ENCODE measurements at places on chromosomes 12 and 14. TPM values are rescaled to one million over a fixed set of nuclear protein-coding genes. Genes with fewer than 3 reads are reported as not detected.

SLC5A8 gene
- total RNA-seq: not detected

CLEC9A gene
- not detected for total RNA-seq

PRR4 gene
- 0.57 TPM for total RNA-seq

SCN8A gene
- 0.51 TPM for total RNA-seq

KLRK1 gene
- total RNA-seq: 0.33 TPM

TAS2R50 gene
- total RNA-seq: not detected

FRS2 gene
- 9.5 TPM for total RNA-seq

ENDOU gene
- total RNA-seq: not detected

RND1 gene
- 3.5 TPM for total RNA-seq

CPNE8 gene
- total RNA-seq: 4.4 TPM

TPPP2 gene
- not detected for total RNA-seq

CALCOCO1 gene
- 23.7 TPM for total RNA-seq

TM9SF1 gene
- 26.7 TPM for total RNA-seq

LDHB gene
- total RNA-seq: 1,684 TPM

C1QL4 gene
- not detected for total RNA-seq

KLRF1 gene
- not detected for total RNA-seq

HRK gene
- not detected for total RNA-seq

EFS gene
- total RNA-seq: not detected

FGF23 gene
- not detected for total RNA-seq

CNTN1 gene
- total RNA-seq: not detected

OR4K17 gene
- not detected for total RNA-seq

BCL2L2 gene
- 0.55 TPM for total RNA-seq

LBHD2 gene
- not detected for total RNA-seq

IFNG-AS1 gene
- total RNA-seq: 0.48 TPM

KCNK10 gene
- not detected for total RNA-seq

STYX gene
- 15.9 TPM for total RNA-seq

LRRC43 gene
- total RNA-seq: 0.41 TPM

SLC4A8 gene
- 1.8 TPM for total RNA-seq

NXPH4 gene
- 0.24 TPM for total RNA-seq

TMPRSS12 gene
- not detected for total RNA-seq

FAM186B gene
- total RNA-seq: not detected

AMDHD1 gene
- total RNA-seq: 1.5 TPM

SMIM41 gene
- total RNA-seq: not detected

KCNC2 gene
- total RNA-seq: not detected

ADAM21 gene
- 0.15 TPM for total RNA-seq

HCAR2 gene
- not detected for total RNA-seq

ARID2 gene
- 25.5 TPM for total RNA-seq

OLR1 gene
- not detected for total RNA-seq

PRICKLE1 gene
- not detected for total RNA-seq

TMED8 gene
- total RNA-seq: 27.8 TPM

LPAR5 gene
- 4.7 TPM for total RNA-seq

CARMIL3 gene
- total RNA-seq: 1.00 TPM

DIO3 gene
- not detected for total RNA-seq

OR6C74 gene
- not detected for total RNA-seq

ISM2 gene
- not detected for total RNA-seq

PMCH gene
- not detected for total RNA-seq

TROAP gene
- total RNA-seq: 57.7 TPM

TUBA1A gene
- total RNA-seq: 86.4 TPM

CLEC4E gene
- total RNA-seq: not detected

SLC39A2 gene
- 0.17 TPM for total RNA-seq

LETMD1 gene
- total RNA-seq: 84.0 TPM

GYS2 gene
- total RNA-seq: not detected

BICDL1 gene
- 143 TPM for total RNA-seq
